ENCODE measurements at places on chromosomes 6 and 20. TPM values are rescaled to one million over a fixed set of nuclear protein-coding genes. Genes with fewer than 3 reads are reported as not detected.

GRCh38 chr6:14876778-14877613, 368.9 kb upstream of the JARID2 start:
- no peak for DNase-seq

DNA sequence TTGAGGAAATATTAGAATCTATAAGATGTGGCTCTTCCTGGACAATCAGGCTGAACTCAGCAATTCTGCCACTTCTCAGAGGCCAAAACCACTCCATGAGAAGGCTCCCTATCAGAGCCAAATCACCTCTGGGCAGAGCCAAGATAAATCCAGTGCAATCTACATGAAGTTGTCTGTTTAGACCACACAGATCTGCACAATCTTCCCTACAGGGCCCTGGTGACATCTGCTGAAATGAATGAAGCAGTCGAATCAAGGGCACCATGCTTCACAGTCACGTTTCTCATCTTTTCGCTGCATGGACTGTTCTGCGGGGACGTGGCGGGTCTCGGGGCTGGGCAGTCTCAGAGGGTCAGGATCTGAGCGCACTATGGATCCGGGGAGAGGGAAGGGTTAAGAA, 60.1 kb upstream of the CD93 start:
- DNase-seq, result no peak

DNA sequence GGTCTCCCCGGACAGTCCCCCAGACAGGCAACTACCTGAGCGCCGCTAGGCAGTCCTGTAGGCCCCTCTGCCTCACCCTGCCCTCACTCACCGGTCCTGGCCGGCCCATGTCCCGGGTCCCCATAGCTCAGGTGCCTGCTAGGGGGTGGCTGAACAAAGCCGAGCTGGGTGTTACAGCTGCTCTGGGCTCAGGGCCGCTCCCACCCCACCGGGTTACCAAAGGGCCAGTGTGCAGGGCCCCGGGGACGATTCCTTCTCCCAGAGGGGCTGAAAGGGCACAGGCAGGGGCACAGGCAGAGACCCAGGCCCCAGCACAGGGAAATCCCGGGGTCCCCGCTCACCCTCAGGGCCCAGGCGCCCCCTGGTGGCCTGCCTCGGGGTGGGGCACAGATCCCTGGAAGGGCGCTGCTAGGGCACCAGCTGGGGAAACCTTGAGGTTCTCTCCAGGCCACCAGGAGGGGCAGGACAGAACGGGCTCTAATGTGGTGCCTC, 118.4 kb downstream of the GRM4 start:
- DNase-seq, result peak; percentile 50

DNA sequence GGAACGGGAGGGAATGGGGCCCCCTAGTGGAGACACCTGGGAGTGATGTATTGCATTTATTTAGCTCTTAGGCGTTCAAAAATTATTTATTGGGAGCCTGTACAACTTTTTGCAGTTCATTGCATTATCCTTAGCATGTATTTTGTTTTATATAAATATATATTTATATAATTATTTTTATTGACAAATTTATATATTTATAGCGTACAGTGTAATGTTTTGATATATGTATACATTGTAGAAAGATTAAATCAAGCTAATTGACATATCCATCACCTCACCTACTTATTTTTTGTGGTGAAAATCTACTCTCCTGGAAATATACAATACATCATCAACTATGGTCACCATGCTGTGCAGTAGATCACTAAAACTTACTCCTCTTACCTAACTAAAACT, 975 bp downstream of the SIRT5 start:
- no peak for DNase-seq

- no peak for DNase-seq
Observed at GRCh38 chr20:9800421-9800820, 38.5 kb downstream of the PAK5 start.

DNA sequence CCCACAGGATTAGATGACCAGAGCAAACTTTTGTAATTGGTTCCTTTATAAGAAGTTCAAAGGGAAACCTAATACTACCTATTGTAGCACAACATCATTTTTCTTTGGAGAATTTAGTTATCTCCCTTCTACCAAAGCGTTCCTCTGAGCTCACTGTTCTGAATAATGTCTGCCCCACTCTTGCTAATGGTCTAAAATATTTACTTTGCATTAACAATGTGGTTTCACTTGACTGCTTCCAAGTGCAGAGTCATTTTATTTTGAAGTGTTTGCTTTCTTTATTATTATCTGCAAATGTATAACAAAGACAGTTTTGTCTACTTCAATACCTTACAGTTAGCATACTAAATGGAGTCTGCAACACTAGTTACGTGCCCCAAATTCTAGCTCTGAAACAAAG, 15.0 kb downstream of the TRAPPC3L start:
- no peak for DNase-seq

GRCh38 chr20:63636752-63637628, 10.1 kb upstream of the GMEB2 start:
- no peak for DNase-seq

The PCK1 gene
- not detected for total RNA-seq

The ZNF341 gene
- total RNA-seq, result 5.4 TPM

The PRSS35 gene
- total RNA-seq, result 42.2 TPM

DNA sequence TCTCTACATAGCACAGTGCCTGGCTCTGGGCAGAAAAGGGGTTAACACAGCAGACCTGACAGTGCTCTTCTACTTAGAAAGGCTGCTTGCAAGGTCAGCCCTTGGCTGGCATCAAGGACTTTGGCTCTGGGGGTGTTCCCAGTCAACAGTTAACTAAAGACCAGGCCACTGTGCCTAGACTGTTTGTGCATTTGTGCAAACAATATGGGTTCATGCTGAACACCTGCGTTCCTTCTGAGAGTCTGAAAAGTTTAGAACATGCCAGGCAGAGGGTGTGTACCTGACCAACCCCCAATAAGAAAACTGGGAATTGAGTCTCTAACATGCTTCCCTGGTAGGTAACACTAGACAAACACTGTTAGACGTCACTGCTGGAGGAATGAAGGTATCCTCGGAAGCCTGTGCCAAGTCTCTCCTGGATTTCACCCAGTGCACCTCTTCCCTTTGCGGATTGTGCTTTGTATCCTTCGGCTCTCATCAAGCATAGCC, 110.7 kb downstream of the PDE10A start:
- DNase-seq, result no peak

GRCh38 chr6:143939364-143939763, 68.7 kb downstream of the PLAGL1 start:
- no peak for DNase-seq

DNA sequence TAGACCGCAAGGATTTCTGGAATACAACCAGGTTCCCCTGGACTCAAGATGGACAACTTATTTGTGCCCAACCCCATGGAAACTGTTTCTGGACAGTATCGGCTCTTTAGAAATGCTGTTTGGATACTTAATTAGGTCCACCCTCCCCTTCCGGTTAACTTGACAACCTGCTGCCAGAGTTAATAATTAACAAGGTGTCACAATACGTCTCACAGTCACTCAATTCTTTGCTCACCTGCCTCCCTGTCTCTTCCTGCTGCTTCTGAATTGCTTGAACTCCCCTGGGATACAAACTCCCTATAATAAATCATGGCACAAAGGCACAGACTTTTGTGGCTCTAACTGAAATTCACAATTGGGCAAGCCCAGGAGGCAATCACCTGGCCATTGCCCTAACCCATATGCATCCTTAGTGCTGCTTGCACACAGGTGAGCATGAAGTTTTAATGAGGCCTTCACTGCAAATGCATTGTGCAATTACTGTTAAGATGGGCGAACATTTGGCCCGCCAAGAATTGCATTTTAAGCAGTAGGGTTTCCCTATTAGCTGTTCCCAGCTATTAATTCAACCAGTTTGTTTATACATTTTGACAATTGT, 504.4 kb upstream of the NOX3 start:
- DNase-seq, result no peak

DNA sequence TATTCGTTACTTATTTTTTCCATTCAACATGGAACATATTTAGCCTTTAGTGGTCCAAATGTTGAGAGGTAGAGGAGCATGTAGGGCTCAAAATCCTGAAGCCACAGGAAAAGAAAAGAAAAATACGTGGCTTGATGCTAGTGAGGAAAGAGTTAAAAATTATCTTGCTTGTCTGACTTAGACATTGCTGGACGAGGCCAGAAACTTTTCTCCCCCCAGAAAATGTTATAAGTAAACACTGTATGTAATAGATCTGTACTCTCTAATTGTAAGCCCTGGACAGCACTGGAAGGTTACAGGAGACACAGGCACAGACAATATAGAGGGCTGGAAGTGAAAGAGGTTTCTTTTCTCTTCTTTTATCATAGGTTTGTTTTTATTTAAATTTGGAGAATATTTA, 165.6 kb downstream of the ZFP64 start:
- no peak for DNase-seq

The TMEM151B gene
- 0.45 TPM for total RNA-seq

- no peak for DNase-seq
Observed at GRCh38 chr6:34900321-34901031, 11.4 kb downstream of the ANKS1A start.

DNA sequence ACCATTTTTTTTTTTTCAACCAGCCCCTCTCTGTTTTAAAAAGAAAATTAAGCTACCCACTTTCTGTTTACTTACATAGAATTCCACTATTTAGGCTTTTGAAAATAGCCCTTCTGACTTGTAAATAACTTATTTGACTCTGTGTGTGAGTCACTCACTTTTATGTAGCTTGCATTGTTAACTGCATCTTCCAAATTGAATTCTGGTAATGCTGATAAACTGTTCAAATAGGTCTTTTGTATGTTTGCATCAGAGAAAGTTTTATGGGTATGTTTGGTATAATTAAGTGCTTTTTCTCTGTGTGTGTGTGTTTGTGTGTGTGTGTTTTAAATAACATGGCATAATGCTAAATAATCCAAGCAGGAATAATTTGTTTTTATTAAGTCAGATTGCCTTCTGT, 360.1 kb downstream of the PLCB1 start:
- no peak for DNase-seq

DNA sequence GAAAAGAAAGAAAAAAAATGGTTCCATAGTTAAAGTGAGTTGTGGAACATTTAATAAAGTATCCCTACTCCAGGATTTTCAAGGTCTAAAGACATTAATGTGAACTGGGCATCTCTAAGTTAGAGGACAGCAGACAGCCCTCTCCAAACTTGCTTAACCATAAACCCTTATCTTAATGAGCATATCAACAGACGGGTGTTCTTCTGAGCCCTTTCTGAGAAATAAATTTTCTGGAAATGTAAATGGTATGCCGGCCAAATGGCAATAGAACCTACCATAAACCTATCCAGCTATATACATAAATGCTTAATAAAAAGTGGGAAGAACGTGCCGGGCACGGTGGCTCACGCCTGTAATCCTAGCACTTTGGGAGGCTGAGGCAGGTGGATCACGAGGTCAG, 12.5 kb downstream of the SLC18B1 start:
- DNase-seq, result no peak

The MOCS1 gene
- total RNA-seq, result 4.1 TPM

- no peak for DNase-seq
Observed at GRCh38 chr20:50323209-50323608, 132.6 kb downstream of the CEBPB start.

DNA sequence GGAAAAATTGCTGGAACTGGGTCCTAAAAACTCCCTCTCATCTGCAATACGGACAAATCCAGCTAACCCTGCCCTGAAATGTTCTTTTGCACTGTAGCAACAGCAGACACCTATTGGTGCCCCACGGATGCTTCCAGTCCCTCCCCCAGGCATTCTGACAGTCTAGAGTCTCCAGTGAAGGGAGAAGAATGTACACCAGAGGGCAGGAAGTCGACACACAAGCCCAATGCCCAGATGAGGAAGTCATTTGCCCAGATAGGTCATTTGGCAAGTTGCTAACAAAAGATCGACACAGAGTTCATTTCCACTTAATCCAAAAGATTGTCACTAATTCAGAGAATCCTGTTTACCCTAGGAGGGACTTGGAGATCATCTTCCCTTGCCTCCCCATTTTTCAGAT, 293.0 kb upstream of the PRDM1 start:
- DNase-seq, result no peak

The CASS4 gene
- 0.67 TPM for total RNA-seq

GRCh38 chr20:706366-706885, 30.8 kb upstream of the SCRT2 start:
- no peak for DNase-seq

GRCh38 chr6:143679041-143679440, 1.3 kb downstream of the PHACTR2 start:
- DNase-seq, result no peak

The RAD21L1 gene
- total RNA-seq, result not detected

GRCh38 chr20:11853359-11853758, 64.3 kb upstream of the BTBD3 start:
- DNase-seq, result no peak

The PTGIS gene
- 117 TPM for total RNA-seq

GRCh38 chr6:159934181-159934580, 34.7 kb upstream of the IGF2R start:
- DNase-seq, result no peak

- no peak for DNase-seq
Observed at GRCh38 chr6:112221981-112222852, 32.1 kb downstream of the LAMA4 start.

- DNase-seq, result no peak
Observed at GRCh38 chr6:135192256-135193174, 11.4 kb downstream of the MYB start.

DNA sequence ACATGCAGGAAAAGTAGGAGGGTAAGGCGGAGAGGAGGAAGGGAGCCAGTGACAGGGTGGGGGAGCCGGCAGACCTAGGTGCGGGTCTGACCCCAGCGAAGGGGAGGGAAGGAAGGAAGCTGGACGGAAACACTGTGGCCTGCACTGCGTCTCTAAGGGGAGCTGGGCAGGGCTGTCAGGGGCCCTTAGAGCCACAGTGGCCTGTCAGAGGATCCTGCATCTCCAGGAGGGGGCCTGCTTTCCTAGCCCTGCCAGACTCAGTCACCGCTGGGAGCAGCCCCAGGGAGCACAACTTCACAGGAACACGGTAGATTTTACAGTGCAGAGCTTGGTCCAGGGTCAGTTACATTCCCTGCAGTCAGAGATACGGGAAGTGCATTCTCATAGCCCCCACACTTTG, 118.2 kb downstream of the PACRG start:
- no peak for DNase-seq

DNA sequence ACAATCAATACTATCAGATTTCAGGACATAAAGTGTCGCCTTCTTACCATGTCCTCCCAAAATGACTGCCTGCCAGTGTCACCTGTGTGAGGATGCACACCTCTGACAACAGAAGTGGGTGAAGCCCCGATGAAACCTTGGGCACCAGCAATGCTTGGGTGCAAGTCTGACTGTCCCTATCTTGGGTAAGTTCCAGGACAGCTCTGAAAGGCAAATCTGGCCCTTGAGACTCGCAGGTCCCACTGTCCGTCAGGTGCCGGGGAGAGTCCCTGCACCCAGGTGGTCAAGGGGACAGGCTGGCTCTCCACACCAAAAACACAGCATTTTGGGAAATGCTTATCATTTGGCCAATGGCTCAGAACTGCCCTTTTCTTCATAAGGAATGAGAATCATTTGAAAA, 43.3 kb downstream of the EZR start:
- DNase-seq, result no peak

DNA sequence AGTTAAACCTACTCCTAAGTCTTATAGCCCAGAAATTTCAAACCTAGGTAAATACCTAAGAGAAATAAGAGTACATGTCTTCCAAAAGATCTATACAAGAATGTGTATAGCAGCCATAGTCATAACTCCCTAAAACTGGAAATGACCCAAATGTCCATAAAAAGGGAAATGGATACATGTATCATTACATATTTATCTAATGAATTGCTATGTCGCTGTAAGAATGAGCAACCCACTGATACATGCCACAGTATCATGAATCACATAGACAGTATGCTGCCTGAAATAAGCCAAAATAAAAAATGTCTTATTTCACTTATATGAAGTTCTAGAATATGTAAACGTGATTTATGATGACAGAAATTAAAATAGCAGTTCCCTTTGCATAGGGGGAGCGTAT, 679.5 kb downstream of the MAFB start:
- no peak for DNase-seq
